Effector memory CD4-positive, alpha-beta T cell (primary cell): ENCODE measurements at places on chromosomes 6 and 20.

DNA sequence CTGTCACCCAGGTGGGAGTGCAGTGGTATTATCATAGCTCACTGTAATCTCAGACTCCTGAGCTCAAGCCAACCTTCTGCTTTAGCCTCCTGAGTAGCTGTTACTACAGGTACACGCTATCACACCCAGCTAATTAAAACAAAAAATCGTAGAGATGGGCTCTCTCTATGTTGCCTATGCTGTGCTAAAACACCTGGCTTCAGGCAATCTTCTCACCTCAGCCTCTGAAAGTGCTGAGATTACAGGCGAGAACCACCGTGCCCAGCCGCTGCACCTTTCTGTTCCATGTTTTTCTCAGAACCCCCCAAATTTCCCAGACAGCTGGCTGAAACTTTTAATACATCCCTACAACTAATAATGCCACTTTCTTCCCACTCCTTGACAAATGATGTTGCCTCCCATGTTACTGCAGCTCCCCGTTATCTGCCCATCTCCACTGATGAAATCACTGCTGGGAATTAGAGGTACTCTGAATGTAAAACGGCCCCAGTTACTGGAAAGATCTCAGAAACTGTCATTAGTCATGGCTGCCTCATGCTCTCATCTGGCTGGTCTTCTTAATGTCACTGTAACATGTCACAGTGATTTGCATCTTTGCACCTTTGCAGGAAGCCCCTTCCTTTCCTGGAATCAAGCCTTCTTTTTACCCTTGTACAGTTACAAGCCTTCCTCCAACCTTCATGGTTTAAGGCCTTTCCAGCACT, 697.5 kb downstream of the PRKN start:
- no peak for DNase-seq

GRCh38 chr6:154579485-154579884, 69.0 kb upstream of the CNKSR3 start:
- DNase-seq: no peak

GRCh38 chr6:23327621-23328020, 758.3 kb downstream of the HDGFL1 start:
- DNase-seq: no peak

DNA sequence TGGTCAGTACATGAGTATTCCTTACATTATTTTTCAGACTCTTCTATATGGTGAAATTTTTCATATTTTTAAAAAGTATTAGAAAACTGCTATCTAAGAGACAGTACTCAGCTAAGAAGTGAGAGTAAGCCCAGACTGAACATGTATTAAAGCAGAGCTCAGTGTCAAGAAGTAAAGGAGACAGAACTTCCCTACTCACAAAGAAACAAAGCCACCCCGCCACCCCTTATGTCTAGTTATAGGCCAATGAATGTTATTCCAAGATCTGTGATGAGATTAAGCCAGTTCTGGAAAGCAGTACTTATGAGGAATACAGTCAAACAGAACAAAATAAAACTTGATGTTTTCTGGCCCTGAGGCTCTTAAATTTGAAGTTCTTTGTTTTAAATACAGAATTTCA, 114.5 kb downstream of the RNGTT start:
- DNase-seq: no peak

GRCh38 chr6:51257938-51258337, 439.3 kb downstream of the TFAP2B start:
- DNase-seq: no peak

GRCh38 chr20:44803383-44803941, 6.9 kb downstream of the RIMS4 start:
- DNase-seq: no peak

GRCh38 chr6:15326067-15326614, 80.3 kb downstream of the JARID2 start:
- no peak for DNase-seq

GRCh38 chr6:157555455-157556143, 174.6 kb downstream of the ZDHHC14 start:
- DNase-seq: no peak
